Activated T-cell treated with anti-CD3 and anti-CD28 coated beads, Interleukin-2, amount 50 U/mL, for 24 hours (primary cell): ENCODE measurements at places on chromosomes 16 and 17.

GRCh38 chr17:28871056-28871579 lies 16.3 kb downstream of the ERAL1 start:
- DNase-seq, result peak; percentile 56

DNA sequence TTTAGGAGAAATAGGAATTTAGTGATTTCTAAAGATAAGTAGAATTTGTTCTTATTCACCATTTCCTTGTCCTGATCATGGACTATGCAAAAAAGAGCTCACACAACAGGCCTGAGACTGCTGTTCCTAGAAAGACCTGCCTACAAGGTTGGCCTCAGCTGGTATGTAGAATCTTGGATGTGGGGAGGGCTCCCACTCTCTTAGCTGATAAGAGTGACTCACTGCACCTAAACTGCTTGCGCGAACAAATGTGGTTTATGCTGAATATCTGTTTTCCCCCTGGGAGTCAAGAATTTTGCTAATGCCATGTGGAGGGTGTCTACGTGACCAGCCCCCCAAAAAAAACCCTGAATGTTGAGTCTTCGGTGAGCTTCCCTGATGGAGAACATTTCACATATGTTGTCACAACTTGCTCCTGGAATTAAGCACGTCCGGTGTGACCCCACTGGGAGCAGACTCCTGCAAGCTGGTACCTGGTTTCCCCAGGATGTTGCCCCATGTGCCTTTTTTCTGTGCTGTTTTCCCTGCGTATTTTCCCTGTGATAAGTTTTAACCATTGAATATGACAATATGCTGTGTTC lies 68.8 kb upstream of the HSBP1 start:
- DNase-seq, result no peak

DNA sequence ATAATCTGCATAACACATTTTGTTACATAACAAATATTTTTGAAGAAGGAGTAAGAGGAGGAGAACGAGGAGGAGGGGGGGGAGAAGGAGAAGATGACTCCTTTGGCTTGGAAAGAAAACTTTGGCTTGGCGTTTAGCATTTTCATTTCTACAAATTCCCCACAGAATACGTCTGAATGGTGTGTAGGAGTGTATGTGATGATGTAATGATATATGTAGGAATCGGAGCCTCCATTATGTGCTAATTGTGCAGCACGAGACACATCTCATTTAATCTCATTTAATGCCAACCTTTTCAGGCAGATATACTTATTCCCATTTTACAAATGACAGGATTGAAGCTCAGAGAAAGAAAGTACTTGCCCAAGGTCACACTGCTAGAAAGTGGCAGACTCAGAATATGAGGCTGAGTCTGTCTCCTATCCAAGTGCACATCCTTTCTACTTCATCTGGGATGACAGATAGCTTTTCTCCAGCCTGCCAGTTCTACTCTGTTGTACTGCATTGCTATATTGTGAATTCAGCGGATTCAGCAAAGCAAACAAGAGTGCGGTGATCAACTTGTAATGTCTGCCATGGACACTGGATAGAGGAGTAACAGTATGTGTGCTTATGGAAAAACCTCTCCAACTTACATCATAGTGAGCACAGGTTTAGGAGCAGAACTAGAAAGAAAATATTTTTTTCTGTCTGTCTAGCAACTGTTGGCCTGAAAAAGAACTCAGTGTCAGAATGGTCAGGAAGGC lies 10.4 kb upstream of the SLC47A2 start:
- no peak for DNase-seq

- DNase-seq, result no peak
Observed at GRCh38 chr16:86374603-86375130, 135.7 kb upstream of the FOXF1 start.

DNA sequence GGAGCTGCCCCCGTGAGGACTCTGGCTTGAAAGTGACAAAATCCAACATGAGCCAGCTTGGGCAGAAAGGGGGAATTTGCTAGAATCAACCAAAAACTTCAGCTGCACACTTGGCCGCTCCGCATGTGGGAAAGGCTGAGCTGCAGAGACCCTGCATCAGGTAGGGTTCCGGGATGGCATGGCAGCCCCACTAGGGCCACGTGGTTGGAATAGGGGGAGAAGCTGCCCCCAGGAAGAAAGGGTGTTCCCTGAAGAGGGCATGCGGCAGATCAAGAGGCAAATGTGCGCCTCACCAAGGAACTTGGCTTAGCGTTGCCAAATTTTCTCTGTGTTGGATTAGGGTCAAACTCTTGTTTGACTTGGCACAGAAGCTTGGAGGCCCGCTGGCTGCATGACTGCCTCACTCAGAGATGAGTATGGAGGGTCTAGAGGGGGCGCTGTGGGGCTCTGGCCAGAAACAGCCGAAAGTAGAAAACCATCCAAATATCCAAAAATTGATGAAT lies 29.2 kb upstream of the WFIKKN2 start:
- no peak for DNase-seq

DNA sequence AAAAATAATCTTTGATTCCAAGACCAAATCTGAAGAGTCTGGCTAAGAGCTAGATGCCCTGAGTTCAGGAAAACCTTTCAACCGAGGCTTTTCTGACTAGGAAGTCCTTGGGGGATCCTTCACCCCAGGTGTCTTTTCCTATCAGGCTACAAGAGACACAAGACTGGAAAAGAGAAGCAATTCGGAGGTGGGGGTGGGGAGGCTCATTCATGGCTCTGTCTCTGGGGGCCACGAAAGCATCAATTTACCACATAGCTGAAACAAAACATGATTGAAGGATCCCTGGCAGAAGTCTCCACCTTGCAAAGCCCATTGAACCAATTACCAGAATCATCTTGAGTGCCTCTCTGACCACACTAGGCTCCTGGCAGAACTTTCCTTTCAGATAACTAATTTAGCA lies 239.8 kb upstream of the SALL1 start:
- no peak for DNase-seq

DNA sequence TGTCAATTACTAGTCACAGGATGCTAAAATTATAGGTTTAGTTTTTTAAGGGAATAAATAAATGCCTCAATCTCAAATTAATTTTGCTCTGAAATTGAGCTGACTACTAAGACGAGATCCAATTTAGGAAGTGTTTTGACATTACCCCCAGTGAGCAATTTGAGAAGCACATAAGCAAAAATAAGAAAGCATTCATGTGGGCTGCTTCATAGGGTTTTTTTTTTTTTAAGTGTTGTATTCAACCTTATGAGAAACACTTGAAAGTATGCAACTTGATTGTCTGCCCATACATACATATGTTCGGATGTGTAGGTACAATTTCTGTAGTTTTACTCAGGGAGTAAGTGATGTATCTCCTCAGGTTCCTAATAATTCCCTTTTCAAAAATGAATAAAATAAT lies 77.6 kb downstream of the PRKCA start:
- DNase-seq, result no peak

DNA sequence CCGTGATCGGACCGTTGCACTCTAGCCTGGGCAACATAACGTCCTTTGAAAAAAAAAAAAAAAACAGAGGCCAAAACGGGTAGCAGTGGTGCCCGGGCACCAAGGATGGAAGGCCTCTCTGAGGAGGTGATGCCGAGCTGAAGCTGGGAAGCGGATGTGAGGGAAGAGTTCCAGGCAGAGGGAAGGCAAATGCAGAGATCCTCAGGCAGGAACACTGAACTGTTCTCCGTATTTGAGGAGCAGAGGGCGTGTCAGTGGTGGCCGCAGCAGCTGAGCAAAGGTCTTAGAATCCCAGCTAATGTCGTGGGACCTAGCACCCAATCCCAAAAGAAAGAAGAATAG lies 656 bp upstream of the KCTD13 start:
- no peak for DNase-seq

GRCh38 chr16:82187829-82188228 lies 17.8 kb upstream of the MPHOSPH6 start:
- DNase-seq, result no peak

DNA sequence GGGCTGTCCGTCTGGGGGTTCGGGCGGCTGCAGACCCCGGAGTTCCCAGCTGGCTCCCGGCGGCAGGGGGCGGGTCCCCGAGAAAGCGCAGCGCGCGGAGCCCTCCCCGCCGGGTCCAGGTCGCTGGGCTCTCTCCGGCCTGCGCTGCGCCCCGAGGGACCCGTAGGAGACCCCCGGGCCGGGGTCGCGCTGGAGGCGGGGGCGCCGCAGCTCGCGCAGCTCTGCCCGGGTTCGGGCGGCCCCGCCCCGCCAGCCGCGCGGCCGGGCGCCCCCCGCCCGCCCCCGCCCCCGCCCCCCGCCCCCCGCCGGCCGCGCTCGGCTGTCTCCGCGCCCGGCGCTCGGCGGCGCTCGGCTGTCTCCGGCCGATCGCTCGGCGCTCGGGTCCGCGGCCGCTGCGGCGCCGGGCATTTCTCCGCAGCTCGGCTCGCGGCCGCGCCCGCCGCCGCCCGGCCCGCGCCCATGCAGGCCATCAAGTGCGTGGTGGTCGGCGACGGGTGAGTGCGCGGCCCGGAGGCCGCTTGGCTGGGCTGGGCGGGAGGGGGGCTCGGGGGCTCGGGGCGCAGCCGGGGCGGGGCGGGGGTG lies at the start of gene RAC3:
TSS of gene RAC3 (plus strand) at position 376 of the 582 bp plus-strand sequence. CDS start at position 460, 84 bp downstream.
- peak; percentile 54 for DNase-seq

DNA sequence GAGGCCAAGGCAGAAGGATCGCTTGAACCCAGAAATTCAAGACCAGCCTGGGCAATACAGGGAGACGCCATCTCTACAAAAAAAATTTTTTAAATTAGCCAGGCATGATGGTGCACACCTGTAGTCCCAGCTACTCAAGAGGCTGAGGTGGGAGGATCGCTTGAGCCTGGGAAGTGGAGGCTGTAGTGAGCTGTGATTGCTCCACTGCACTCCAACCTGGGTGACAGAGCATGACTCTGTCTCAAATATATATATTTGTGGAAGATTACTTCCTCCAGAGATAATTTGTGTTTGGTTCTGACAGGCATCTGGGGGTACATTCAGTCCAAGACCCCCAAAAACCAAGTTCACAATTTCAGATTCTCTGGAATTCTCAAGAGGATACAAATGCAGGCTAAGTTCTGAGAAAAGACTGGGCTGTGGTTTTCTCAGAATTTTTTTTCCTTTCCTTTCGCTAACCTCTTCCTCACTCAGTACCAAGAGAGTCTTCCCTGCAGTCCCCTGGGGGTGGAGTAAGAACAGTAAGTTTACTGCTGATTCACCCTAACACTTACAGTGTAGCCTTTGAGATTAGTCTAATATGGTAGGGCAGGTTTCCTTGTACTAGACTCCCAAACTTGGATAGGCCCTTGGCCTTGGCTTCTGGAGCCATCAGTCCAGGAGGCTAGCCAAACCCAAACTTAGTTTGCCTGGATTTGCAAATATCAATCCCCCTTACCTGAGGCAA lies 15.1 kb downstream of the GSDMB start:
- no peak for DNase-seq
